ENCODE measurements at places on chromosomes 6 and 20.

- DNase-seq, result no peak
These were observed 45.1 kb downstream of the SRC start for GRCh38 chr20:37390891-37391525.

DNA sequence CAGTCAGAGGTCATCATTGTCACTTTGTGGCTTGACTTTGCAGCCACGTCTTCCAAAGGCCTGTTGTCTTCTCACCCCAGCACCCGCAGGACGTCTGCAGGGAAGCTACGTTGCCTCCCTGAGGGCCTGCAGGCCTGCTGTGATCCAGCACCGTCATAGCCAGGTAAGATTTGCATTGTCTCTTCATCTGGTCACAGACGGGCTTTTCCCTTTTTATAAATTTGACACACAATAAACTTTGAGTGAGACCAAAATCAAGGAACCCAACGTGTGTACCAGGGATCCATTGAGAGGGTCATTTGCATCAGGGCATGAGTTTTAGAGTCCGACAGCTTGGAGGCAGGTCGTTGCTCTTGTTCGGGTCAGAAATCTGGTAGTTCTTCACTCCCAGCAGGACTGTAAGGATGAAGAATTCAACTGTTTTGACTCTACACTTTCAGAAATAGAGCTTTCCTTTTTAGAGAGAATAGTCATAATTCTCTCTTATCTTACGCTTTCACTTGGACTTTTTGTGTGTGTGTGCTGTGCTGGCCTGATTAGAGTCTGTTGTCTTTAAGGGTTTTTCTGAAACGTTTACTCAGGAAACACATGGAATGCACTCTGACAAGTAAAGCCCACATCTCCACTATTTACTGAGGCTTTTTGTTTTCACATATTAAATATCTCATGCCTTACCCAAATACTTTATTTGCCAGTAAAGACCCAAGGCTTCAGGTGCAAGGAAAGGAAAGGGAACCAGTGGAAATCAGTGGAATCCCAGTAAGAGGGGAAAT lies 177.2 kb upstream of the TAB2 start:
- no peak for DNase-seq

DNA sequence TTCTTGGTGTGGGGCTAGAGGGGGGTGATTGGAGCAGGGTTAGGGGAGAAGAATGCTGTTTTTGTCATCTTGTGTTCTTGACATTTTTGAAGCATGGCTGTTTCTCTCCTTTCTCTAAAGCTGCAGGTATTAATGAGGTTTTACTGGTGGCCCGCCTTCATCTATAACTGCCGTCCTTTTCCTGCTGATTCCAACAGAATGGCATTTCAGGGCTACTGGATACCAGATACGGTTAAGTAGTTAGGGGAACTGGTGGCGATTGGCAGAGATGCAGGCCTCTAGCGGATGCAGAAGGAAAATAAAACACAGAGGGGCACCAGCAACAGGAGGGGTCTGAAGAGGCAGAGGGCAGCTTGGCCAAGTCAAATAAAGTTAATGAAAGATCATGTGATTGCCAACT lies 89.7 kb upstream of the EEF1E1 start:
- DNase-seq, result no peak

- DNase-seq, result peak; percentile 18
These were observed 1.4 kb downstream of the DEFB132 start for GRCh38 chr20:258963-259362.

DNA sequence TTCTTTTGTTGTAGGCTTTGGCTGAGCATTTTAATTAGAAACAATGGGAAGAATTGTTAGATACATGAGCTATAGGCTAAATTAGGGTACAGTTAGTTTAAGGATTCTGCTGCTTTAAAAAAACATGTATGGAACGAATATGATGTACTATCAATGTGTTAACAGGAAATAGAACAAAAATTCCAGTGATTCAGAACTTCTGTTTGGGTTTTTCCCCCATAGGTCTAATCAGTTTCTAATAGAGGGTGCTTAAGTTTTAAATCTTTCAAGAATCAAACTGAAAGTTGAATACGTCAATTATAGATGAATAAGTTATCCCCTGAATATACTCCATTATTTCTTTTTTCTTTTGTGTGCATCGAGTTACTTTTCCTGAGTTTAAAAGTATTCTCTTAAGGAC lies 1.9 kb downstream of the TAB2 start:
- DNase-seq, result no peak

DNA sequence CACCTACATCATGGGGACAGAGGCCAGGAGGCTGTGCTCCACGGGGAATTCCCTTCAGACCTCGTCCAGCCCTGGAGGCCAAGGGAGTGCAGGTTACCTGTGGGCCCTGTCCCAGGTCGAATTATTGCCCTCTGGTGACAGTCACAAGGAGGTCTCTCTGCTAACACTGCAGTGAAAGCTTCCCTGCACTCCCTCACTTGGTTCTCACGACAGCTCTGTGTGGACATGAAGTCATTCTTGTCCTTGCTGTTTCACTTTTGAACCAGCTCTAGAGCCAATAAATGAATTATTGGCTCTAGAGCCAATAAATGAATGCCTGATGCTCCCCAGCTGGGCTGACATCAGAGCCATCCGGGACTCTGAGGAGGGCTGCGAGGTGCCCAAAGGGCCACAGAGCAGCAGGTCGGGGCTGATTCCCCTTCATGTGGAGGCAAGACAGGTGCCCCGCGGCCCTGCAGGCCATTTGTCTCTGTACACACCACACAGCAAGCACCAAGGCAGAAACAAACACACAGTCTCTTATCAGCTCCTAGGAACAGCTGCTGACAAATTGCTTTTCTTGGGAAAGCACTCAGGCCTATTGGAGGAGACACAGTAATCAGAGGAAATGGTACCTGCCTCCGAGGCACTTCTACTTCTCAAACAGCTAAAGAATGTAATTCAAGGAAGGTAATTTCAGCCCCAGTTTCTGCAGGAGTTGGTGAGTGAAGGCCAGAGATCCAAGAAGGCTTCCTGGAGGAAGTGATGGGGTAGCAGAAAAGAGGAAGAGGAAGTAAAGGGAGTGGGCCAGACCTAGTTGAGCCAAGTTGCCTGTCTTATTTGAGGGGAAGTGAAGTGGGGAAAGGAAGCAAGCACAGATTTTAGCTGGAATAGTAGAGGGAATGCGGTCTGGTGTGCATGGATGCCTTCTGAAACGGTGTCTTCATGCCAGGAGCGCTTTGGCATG lies 27.5 kb upstream of the TBXT start:
- DNase-seq, result no peak

GRCh38 chr6:62298745-62299392 lies 12.8 kb upstream of the KHDRBS2 start:
- DNase-seq, result no peak

- DNase-seq, result no peak
These were observed 52.1 kb downstream of the CBLN4 start for GRCh38 chr20:55953201-55953600.

GRCh38 chr6:55545791-55546190 lies 33.2 kb downstream of the HMGCLL1 start:
- DNase-seq, result no peak

- peak; percentile 63 for DNase-seq
These were observed 56.6 kb upstream of the RREB1 start for GRCh38 chr6:7050872-7051779.

GRCh38 chr6:20700375-20700774 lies 166.1 kb downstream of the CDKAL1 start:
- peak; percentile 74 for DNase-seq

DNA sequence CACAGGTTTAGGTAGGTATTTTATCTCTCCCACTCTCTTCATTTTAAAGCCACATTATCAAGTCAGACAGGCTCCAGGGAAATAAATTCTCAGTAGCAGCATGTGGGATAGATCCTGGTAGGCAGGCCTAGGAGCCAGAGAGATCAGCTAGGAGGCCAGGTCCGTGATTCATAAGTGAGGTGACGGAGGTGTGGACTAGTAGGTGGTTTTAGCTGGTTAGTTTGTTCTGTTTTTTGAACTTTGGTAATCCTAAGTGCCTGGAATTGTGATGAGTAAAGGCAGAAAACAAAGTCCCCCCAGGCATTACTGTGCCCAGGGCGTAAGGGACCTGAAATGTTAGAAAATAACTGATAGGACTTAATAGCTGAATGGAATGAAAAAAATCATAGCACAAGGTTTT lies 53.6 kb upstream of the E2F3 start:
- DNase-seq, result no peak

DNA sequence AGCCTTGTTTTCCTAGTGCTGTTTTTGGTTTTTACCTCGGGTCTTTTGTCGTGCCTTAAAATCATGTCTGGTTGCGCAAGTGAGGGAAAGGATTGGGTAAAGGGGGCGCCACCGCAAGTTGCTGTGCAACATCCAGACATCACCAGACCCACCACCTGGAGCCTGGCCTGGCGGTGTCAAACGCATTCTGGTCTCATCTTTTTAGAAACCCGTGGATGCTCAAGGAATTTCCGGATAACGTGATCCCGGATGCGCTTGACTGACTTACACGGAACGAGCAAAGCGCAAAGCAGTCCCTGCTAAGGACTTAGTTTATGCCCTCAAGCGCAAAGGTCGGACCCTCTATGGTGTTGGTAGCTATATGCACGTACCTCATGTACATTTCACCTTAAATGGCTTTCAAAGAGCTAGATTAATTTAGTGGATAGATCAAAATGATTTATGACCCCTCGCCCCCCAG lies 105.2 kb downstream of the OR2B2 start:
- peak; percentile 92 for DNase-seq

DNA sequence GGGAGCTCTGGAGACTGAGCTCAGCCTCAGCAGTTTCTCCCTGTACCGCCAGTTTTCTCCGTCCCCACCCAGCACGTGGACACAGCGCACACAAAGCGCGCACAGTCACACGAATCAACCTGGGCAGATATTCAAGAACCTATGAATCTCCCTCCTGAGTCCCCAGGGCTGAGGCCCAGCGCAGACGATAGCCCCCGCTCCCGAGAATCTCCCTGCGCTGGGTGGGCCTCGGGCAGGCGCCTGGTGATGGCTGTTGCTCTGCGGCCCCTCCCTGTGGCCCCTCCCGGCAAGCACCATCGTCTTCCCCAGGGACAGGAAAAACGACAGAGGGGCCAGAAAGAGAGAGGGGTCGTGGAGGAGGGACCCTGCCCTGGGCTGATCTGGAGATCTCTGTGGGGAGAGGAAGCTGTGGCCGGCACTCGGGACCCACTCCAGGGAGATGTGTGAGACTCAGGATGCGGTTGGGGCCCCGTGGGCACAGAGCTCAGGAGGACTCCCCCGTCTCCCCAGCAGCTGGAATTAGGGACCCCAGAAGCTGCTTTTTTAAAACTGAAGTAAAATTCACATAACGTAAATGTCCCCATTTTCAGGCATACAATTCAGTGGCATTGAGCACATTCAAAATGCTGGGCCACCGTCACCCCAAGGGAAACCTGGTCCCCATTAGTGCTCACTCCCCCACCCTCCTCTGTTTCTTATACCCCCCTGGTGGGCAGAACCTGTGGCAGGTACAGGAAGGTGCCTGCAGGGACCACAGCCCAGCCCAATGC lies 330.8 kb downstream of the TAF4 start:
- no peak for DNase-seq

- no peak for DNase-seq
These were observed 122.4 kb downstream of the NFATC2 start for GRCh38 chr20:51420111-51420510.

- peak; percentile 97 for DNase-seq
These were observed 1.3 kb downstream of the BTBD3 start for GRCh38 chr20:11918981-11919380.

GRCh38 chr20:44649126-44649525 lies 2.4 kb downstream of the ADA start:
- DNase-seq, result no peak

Measured in NCI-H82 (cell line).